ENCODE measurements at places on chromosomes 1 and 21.

GRCh38 chr1:157363660-157364140 is 188.6 kb downstream of the FCRL5 start:
- peak; percentile 3 for DNase-seq

- DNase-seq: no peak
Measured at GRCh38 chr1:237527761-237528160, 363.0 kb downstream of the ZP4 start.

- DNase-seq: no peak
Measured at GRCh38 chr1:237664348-237664747, 226.4 kb downstream of the ZP4 start.

DNA sequence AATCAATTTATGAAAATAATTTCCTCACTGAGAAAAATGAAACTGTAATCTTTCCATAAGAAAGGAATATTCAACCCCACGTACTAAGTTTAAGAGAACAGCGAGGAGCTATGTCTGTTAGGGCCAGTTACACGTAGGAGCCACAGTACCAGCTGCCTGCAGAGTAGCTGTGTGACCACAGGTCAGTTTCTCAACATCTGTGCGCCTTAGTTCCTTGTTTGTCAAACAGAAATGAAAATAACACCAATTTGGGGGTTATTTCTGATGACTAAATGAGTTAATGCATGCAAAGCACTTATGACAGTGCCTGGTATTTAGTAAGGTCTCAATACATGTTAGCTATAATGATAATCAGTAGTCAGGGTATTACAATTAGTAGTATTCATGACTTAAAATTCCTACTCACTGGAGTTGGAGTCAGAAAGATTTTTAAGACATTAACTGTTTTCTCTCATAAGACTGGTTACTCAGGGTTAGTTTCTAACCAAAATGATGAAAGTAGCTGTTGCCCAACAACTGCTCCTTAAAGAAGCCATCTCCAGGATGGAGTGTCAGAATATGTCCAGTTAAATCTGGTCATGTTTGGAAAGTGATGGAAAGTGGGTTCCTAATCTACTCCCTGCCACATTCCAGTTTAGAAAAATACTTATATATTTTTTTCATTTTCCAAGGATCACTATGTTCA is 85.8 kb upstream of the ZNF648 start:
- DNase-seq: no peak

DNA sequence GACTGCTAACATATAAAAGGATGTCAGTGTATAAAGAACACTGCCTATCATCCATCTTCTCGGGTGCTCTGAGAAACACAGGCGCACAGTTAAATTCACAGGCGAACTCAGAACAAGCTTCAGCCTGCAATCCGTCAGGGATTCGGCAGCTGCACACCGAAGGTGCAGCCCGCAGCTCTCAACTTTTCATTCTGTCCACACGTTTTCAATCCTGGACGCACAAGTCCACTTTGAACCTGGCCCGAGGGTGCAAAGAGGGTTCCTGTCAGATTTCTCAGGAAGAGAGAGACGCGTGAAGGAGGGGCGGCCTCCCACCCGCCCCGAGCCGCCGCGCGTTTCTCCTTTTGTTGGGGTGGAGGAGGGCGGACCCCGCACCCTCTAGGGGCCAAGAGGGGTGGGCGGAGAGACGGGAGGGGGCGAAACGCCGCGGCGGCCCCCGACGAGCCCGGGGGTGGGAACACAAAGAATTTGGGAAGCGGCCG is 724 bp downstream of the DOCK7 start:
- no peak for DNase-seq

DNA sequence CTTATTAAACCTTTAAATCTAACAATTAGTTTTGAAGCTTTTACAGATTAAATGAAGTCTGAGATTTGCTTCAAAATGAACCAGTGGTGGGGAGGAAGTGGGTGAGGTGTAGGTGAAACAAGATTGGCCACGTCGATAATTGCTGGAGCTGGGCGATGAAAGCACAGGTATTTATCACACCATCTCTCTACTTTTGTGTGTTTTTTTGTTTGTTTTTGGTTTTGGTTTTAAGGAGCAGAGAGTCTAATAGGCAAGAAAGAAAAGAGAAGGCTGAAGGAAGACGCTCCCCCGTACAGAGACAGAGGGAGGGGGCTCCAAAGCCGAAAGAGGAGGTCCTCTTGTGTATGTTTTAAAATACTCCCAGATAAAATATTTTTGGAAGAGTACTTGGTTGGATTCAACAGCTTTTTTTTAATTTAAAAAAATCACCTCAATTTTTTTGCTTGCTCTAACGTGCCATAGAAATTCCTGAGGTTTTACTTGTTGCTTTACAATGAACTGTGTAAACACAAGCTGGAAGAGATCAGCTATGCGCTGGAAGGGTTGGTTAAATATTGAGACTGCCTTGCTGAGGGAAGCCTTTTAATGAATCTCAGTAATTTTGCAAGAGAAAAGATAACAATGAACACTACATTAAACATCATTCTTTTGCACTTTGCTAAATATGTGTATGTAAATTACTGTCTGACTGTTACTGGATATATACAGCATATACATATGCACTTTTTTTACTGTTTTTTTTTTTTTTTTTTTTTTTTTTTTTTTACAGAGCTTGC is 6.7 kb upstream of the LGALS8 start:
- DNase-seq: peak; percentile 52

DNA sequence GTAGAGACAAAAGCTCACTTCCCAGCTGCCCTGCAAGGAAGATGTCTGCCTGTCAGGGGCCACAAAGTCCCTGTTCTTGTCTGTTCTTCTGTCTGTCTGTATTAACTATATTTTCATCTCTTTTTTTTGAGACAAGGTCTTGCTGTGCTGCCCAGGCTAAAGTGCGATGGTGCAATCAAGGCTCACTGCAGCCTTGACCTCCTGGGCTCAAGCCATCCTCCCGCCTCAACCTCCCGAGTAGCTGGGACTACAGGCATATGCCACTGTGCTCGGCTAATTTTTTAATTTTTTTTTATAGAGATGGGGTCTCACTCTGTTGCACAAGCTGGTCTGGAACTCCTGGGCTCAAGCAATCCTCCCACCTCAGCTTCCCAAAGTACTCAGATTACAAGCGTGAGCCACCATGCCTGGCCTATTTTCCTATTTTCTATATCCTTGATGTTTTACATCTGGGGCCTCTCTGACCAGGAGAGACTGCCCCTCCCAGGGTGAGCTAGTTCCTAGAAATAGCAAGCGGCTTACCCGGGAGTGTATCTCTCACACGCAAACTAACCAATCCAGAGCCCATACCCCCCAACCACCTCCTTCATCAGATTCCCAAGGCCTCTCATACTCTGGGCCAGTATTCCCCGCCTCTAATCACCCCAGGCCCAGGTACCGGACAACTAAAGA is 5.4 kb upstream of the KLHDC7A start:
- no peak for DNase-seq

DNA sequence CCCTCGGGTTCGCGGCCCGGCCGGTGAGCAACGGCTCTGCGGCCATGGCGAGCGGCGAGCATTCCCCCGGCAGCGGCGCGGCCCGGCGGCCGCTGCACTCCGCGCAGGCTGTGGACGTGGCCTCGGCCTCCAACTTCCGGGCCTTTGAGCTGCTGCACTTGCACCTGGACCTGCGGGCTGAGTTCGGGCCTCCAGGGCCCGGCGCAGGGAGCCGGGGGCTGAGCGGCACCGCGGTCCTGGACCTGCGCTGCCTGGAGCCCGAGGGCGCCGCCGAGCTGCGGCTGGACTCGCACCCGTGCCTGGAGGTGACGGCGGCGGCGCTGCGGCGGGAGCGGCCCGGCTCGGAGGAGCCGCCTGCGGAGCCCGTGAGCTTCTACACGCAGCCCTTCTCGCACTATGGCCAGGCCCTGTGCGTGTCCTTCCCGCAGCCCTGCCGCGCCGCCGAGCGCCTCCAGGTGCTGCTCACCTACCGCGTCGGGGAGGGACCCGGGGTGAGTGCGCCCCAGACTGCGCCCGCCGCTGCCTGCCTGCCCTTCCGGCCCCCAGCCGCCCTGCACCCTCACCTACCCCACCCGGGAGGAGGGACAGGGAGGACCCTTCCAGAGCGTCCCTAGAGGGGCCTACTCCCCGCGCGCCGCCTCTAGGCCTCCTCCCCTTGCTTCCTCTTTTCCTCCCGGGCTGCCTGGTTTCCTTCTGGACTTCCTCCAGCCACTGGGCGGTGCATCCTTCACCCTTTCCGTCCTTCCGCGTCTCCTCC is at the start of gene RNPEP:
Gene RNPEP, plus strand, starts transcription at position 26 of the 757 bp plus-strand sequence. Its CDS starts 19 bp downstream, at position 45.
- no peak for DNase-seq

GRCh38 chr21:16965424-16965823 is 547.4 kb upstream of the CXADR start:
- no peak for DNase-seq

DNA sequence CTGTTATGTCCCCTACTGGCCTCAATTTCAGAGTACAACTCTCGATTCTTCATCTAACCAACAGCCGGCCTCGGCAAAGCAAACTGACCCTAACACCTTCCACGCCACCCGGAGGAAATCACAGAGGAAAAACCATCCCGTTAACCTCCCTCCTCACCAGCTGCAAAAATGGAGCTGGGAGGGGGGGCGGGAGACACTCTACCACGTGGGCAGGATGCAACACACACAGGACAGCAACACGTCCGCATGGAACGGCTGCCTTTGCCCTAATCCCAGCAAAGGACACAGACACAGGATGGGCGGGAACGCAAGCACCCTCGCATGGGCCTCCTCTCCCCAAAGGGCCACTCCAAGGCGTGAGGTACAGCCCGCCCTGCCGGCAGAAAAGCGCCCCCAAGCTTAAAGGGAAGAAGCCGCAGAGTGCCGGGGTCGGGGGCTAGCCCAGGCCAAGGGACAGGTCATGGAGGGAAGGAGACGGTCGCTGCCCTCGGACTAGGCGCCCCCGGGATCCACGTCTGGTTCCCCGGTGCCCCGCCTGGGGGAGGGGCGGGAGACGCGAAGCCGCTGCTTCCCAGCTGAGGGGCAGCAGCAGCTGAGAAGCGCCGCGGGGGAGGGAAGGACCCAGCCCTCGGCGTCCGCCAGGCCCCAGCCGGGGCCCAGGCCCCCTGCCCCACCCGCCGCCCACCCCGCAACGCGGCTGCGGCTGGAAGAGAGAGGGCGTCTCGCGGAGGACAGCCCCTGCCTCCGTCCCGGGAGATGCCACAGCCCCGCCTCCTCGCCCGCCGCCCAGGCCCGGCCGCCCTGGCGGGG is 590 bp downstream of the FOXJ3 start:
- no peak for DNase-seq

GRCh38 chr1:181117648-181118449 is 29.3 kb downstream of the IER5 start:
- DNase-seq: no peak

DNA sequence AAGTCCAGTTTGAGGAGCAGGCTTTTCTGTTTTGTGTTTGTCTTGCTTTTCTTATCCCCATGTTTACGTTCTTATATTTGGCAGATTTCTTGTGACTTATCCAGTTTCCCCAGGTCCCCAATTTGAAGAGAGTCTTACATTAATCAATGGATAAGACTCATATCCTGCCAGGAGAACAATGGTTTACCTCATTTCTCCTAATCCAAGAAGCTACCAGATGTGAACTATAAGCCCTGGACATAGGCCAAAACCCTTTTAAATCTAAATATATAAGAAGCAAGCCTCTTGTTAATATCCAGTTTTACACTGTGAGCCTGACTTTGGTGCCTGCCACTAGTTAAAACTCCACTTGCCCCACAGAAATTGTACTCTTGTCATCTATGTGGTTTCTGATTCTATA is 15.1 kb upstream of the COP1 start:
- DNase-seq: no peak

DNA sequence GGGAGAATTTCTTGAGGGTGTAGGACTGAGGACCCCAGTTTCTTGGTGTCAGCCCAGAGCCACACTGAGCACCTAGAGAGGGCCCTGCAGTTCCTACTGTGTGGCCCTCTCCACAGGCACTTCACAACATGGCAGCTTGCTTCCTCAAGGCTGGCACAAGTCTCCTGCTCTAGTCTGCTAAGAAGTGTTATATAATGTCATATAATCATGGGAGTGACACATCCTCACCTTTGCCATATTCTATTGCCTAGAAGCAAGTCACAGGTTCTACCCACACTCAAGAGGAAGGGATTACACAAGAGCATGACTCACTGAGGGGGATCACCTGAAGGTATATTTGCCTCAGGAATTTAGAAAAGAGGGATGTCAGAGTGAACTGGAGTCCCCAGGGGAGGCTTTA is 5.5 kb upstream of the SNX27 start:
- no peak for DNase-seq

DNA sequence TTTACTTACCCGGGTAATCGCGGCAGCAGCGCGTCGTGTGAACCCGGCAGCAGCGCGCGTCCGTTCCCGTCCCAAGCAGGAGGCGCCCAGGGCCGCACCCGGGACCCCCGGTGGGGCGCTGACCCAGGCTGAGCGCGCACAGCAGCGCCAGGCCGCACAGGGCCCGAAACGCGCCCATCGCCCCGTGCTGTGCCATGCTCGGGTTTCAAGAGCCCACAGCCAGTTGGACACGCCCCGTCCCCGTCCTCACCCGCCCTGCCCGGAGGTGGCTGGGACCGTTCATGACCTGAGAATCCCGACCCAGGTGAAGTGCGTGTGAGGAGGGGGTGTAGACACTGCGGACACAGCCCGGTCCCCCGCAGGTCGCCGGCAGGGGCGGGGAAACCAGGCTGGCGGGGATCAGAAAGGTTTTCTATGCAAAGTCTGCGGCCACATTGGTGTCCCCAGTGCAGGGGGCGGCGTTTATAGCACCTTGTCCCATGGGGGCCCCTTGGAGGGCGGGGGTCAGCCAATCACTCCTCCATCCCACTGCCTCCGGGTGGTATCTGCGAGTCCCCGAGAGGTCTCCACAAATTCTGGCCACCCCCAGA is at the start of gene TNFRSF18:
Gene TNFRSF18, minus strand, starts transcription at position 217 of the 590 bp plus-strand sequence. Its CDS starts 21 bp downstream, at position 196.
- no peak for DNase-seq

DNA sequence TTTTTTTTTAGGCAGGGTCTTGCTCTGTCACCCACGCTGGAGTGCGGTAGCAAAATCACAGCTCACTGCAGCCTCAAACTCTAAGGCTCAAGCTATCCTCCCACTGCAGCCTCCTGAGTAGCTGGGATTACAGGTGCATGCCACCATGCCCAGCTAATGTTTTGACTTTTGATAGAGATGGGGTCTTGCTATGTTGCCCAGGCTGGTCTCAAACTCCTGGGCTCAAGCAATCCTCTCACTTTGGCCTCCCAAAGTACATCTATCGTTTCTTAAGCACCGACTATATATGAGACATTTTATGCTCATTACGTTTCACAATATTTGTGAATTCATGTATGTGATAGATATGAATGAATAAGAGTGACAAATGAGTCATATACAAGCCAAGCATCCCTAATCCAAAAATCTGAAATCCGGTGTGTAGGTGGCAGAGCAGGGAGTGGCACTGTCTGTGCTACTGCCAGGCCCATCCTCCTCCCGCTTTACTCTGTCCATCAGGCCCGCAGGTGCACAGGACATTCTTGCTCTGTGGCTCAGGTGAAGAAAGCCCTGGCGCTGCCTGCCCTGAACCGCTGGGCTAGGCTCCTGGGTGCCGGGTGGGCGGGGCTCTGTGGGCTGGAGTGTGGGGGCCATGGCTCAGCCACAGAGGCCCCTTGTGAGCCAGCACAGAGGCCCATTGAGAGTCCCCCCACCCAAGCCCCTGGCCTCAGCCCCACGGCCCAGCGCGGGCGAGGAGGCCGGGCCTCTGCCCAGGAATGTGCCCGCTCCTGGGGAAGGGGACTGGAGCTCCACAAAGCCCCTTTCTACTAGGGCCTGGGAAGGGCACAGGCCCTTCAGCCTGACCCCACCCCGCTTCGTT is 45.3 kb downstream of the HSPG2 start:
- no peak for DNase-seq
